ENCODE measurements at places on chromosomes 3 and 15.

GRCh38 chr3:63762934-63763550 is 56.1 kb upstream of the C3orf49 start:
- no peaks in the 10 kb centered on the region for H3K4me1 ChIP-seq
- no peaks in the 10 kb centered on the region for H3K36me3 ChIP-seq
- H3K4me3 ChIP-seq = no peak overlapping the region
- no peak for DNase-seq
- no peak overlapping the region for H3K27ac ChIP-seq
- no peaks in the 10 kb centered on the region for H3K27me3 ChIP-seq

DNA sequence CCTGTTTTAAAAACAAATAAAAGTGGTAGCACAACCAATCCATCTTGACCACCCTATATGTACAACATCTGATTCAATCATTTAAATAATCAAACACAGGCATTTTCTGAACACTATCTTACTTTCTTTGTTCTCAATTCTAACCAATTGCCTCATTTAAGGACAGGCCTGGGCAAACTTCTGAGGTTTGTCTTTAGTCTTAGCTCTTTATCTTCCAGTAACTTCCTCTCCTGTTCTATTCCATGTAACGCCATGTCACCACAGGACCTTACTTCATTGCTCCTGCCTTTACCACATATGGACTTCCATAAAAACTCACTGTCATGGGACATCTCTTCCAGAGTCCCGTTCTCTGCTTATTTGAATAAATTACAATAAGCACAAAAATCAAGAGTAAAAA is 14.9 kb downstream of the HDGFL3 start:
- no peaks in the 10 kb centered on the region for H3K36me3 ChIP-seq
- H3K27me3 ChIP-seq = no peaks in the 10 kb centered on the region
- H3K4me3 ChIP-seq = no peak overlapping the region

DNA sequence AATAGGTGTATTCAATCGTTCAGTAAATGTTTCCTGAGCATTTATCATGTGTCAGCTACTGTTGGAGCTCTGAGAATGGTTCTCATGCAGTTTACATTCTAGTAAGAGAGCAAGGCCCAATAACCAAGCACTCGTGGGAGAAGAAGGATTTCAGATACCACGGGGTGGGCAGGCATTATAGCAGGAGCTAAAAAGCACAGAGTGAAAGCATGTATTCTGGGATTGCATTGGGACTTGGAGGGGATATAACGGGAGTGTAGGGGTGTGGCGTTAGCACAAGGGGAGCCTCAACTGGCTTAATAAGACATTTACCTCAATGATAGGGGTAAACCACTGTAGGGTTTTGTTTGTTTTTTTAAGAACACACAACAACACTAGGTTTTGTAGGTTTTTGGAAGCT is 1.6 kb upstream of the SIAH2 start:
- no peaks in the 10 kb centered on the region for H3K27me3 ChIP-seq
- H3K4me3 ChIP-seq = peak overlapping the region; percentile 88
- peak overlapping the region; percentile 99 for H3K27ac ChIP-seq
- H3K4me1 ChIP-seq = peaks cover 48% of the 10 kb centered on the region
- no peaks in the 10 kb centered on the region for H3K36me3 ChIP-seq

- H3K36me3 ChIP-seq = no peaks in the 10 kb centered on the region
- peaks cover 10% of the 10 kb centered on the region for H3K4me1 ChIP-seq
- no peak overlapping the region for H3K4me3 ChIP-seq
- no peak for DNase-seq
- H3K27ac ChIP-seq = peak overlapping the region; percentile 8
Observed at GRCh38 chr3:129529436-129530210, 1.2 kb downstream of the RHO start.

- no peak for DNase-seq
- H3K4me1 ChIP-seq = no peaks in the 10 kb centered on the region
- H3K36me3 ChIP-seq = no peaks in the 10 kb centered on the region
- no peak overlapping the region for H3K27ac ChIP-seq
- H3K27me3 ChIP-seq = no peaks in the 10 kb centered on the region
Observed at GRCh38 chr3:8839607-8840325, 70.4 kb upstream of the OXTR start.

- no peak for DNase-seq
- H3K36me3 ChIP-seq = peaks cover 69% of the 10 kb centered on the region
- no peak overlapping the region for H3K4me3 ChIP-seq
- no peaks in the 10 kb centered on the region for H3K27me3 ChIP-seq
Observed at GRCh38 chr3:36843065-36844051, 79.0 kb upstream of the DCLK3 start.

GRCh38 chr15:59172289-59172901 is 34.2 kb upstream of the LDHAL6B start:
- peaks cover 24% of the 10 kb centered on the region for H3K4me1 ChIP-seq
- H3K36me3 ChIP-seq = peaks cover 44% of the 10 kb centered on the region
- H3K27ac ChIP-seq = no peak overlapping the region

- no peak for DNase-seq
- H3K27me3 ChIP-seq = no peaks in the 10 kb centered on the region
- H3K4me3 ChIP-seq = no peak overlapping the region
- H3K27ac ChIP-seq = peak overlapping the region; percentile 78
- H3K4me1 ChIP-seq = peaks cover 43% of the 10 kb centered on the region
Observed at GRCh38 chr3:58336135-58336882, 3.6 kb downstream of the PXK start.

GRCh38 chr15:63189941-63190768 is 749 bp downstream of the RAB8B start:
- no peaks in the 10 kb centered on the region for H3K27me3 ChIP-seq
- H3K4me3 ChIP-seq = peak overlapping the region; percentile 77
- peaks cover 61% of the 10 kb centered on the region for H3K4me1 ChIP-seq
- no peak for DNase-seq
- peak overlapping the region; percentile 83 for H3K27ac ChIP-seq

DNA sequence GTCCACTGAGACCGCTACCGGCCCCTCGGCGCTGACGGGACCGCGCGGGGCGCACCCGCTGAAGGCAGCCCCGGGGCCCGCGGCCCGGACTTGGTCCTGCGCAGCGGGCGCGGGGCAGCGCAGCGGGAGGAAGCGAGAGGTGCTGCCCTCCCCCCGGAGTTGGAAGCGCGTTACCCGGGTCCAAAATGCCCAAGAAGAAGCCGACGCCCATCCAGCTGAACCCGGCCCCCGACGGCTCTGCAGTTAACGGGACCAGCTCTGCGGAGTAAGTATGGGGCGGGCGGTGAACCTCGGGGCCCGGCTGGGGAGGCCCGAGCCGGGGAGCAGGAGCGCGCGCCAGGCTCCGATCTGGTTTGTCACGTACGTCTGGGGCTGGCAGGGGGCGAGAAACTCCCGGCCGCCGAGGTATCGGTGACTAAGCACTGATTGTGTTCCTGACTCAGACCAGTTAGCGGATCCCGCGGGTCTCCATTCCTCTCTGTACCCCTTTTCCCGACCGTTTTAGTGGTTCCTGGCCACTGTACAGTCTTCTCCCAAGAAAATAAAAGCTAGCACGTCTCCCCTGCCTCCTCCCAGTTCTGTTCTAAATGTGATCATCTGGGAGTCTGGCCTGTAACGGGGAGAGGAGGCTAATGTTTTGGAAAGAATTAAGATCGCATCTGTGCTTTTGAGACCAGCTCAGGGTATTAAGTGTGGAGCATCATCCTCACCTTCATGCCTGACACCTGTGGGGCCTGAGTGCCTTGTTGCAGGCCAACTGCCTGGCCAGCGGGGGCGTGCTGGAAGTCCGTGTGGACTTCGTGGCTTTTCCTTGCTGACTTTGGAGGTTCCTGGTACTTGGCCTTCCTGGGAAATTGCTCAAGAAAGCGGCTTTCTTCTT is 691 bp downstream of the MAP2K1 start:
- no peaks in the 10 kb centered on the region for H3K27me3 ChIP-seq
- DNase-seq = peak; percentile 59
- peaks cover 42% of the 10 kb centered on the region for H3K4me1 ChIP-seq
- H3K36me3 ChIP-seq = no peaks in the 10 kb centered on the region
- peak overlapping the region; percentile 93 for H3K27ac ChIP-seq
- peak overlapping the region; percentile 91 for H3K4me3 ChIP-seq

DNA sequence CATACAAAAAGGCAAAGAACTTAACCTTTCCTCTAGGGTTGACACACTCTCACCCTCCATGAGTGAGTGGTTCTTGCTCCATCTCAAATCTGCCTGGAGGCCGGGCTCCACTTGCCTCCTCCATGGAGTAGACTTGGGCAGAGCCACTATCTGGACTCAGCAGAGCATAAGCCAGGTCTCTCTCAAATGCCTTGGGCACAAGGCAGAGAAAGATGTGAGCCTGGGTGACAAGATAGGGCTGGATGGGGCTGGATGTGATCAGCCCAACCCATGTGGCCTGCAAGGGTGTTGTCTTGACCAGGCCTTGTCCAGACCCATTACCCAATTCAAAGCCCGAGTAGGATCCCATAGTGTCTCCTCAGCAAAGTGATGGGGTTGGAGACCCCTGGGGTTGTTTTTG is 4.2 kb upstream of the RPL29 start:
- no peak overlapping the region for H3K4me3 ChIP-seq
- DNase-seq = no peak
- peaks cover 2% of the 10 kb centered on the region for H3K36me3 ChIP-seq
- no peaks in the 10 kb centered on the region for H3K27me3 ChIP-seq
- no peak overlapping the region for H3K27ac ChIP-seq

GRCh38 chr15:76467136-76467535 is 130.6 kb downstream of the ISL2 start:
- H3K4me3 ChIP-seq = no peak overlapping the region
- DNase-seq = no peak
- H3K36me3 ChIP-seq = peaks cover 41% of the 10 kb centered on the region

GRCh38 chr3:158101335-158102241 is 4.6 kb downstream of the SHOX2 start:
- H3K36me3 ChIP-seq = no peaks in the 10 kb centered on the region
- H3K27me3 ChIP-seq = peaks cover 100% of the 10 kb centered on the region
- no peak overlapping the region for H3K4me3 ChIP-seq
- H3K27ac ChIP-seq = no peak overlapping the region
- peaks cover 47% of the 10 kb centered on the region for H3K4me1 ChIP-seq
- no peak for DNase-seq

Data from left ventricle myocardium inferior (tissue), 1 donor.